ENCODE measurements at places on chromosomes 13 and 19. TPM values are rescaled to one million over a fixed set of nuclear protein-coding genes. Genes with fewer than 3 reads are reported as not detected.

The VAV1 gene
- total RNA-seq = 0.40 TPM

The SYNE4 gene
- total RNA-seq = not detected

The KLF1 gene
- not detected for total RNA-seq

The KANK3 gene
- total RNA-seq = 0.40 TPM

GRCh38 chr19:13526552-13526951, 20.3 kb upstream of the CACNA1A start:
- DNase-seq = peak; percentile 62

DNA sequence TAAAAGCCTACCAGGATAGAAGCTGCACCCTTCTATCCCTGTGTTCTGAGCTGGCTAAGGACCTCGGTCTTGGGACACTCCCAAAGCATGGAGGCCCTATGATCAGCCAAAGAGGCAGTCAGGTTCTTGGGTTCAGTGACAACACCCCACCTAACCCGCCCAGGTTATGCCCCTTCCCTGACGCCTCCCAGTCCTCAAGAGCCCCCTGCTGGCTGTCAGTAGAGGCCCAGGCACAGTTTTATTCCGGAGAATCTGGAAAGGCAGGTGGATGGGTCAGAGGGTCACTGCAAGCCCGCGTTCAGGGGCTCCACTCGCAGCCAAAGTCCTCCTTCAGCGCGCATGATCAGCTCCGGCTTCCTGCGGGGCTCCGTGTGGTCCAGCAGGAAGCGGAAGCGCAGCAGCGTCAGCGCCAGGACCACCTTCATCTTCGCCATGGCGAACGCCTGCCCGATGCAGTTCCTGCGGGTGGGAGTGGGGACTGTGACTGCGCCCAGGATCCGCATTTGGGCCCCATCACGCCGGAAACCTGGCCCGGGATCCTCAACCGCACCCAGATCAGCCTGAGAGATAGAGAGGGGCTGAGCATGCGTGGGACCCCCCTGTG, 22.3 kb downstream of the OR10H3 start:
- peak; percentile 70 for DNase-seq

The DLL3 gene
- total RNA-seq = 3.6 TPM
